ENCODE measurements at places on chromosomes 6 and 20. TPM values are rescaled to one million over a fixed set of nuclear protein-coding genes. Genes with fewer than 3 reads are reported as not detected.
A peak's percentile ranks its signal among the peaks of the same experiment; 100 is the strongest.

ZNF334 gene
- not detected for total RNA-seq

- H3K27ac ChIP-seq: no peak overlapping the region
- no peak for DNase-seq
- H3K27me3 ChIP-seq: no peaks in the 10 kb centered on the region
- H3K4me1 ChIP-seq: no peaks in the 10 kb centered on the region
- no peaks in the 10 kb centered on the region for H3K36me3 ChIP-seq
Observed at GRCh38 chr6:145277358-145278086, 457.8 kb downstream of the EPM2A start.

DNA sequence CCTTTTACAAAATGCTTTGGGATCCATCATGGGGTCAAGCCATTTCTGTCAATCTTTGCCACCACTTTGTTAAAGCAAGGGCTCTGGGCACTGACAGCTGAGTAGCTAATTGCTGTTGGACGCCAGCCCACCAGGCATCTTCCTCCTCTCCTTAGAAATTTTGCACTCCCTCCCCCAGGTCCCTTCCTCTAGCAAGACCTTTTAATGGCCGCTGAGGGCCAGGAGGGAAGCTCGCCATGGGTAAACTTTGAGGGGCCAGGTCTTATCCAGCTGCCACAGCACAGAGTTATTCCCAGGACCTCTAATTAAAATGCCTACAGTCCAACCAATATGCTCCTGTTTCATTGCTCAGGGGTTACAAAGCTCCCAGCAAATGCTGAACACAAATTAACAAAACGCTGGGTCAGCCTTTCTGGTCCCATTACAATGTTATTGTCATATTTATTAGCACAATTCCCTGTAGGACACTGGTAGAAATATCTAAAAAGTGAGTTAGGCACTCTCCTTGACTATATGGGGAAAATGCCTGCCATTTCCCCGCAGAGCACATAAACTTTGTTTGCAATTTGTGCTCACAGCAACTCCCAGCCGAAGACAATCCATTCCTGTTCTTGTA, 16.8 kb downstream of the SCML4 start:
- H3K27ac ChIP-seq: no peak overlapping the region
- no peaks in the 10 kb centered on the region for H3K36me3 ChIP-seq
- no peak for DNase-seq

- H3K36me3 ChIP-seq: no peaks in the 10 kb centered on the region
- no peak overlapping the region for H3K27ac ChIP-seq
- H3K4me1 ChIP-seq: no peaks in the 10 kb centered on the region
- no peak overlapping the region for H3K4me3 ChIP-seq
- no peaks in the 10 kb centered on the region for H3K27me3 ChIP-seq
- DNase-seq: no peak
Observed at GRCh38 chr20:22402550-22402949, 181.8 kb downstream of the FOXA2 start.

- no peaks in the 10 kb centered on the region for H3K36me3 ChIP-seq
- no peak for DNase-seq
- no peak overlapping the region for H3K4me3 ChIP-seq
- no peak overlapping the region for H3K27ac ChIP-seq
- no peaks in the 10 kb centered on the region for H3K27me3 ChIP-seq
Observed at GRCh38 chr20:61086031-61086430, 166.0 kb upstream of the CDH4 start.

DNA sequence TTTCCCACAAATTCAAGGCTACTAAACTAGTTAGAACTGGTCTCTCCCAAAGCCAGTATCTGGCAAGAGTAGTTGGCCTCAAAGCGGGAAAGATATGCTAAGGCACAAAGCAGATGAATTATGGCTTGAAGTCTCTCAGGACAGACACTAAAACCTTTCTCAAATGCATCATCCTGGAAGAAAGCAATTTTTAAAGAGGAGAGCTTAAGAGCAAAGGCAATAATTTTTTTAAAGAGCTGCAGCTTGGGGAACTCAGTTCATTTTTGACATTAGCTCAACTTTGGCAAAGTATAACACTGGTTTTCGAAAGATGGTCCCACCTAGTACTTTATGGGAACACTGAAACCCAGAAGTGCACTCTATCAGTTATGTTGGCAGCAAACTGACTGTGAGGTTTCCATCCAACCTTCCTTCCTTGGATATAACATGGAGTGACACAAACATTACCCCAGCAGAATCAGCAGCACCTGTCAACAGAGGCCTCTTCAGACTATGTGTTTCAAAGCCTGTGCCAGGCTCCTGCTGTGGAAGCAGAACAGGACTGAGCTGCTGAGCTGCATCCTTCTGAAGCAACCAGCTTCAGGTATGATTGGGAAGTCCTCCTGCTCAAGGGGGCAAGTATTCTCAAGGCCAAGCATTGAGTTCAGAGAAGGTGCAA, 852.3 kb upstream of the HS3ST5 start:
- H3K4me3 ChIP-seq: no peak overlapping the region
- H3K4me1 ChIP-seq: no peaks in the 10 kb centered on the region
- no peaks in the 10 kb centered on the region for H3K36me3 ChIP-seq
- no peaks in the 10 kb centered on the region for H3K27me3 ChIP-seq

SPEF1 gene
- total RNA-seq: not detected

- DNase-seq: no peak
- H3K4me1 ChIP-seq: no peaks in the 10 kb centered on the region
- peak overlapping the region; percentile 6 for H3K27ac ChIP-seq
- H3K36me3 ChIP-seq: no peaks in the 10 kb centered on the region
- H3K27me3 ChIP-seq: no peaks in the 10 kb centered on the region
- H3K4me3 ChIP-seq: no peak overlapping the region
Observed at GRCh38 chr6:71349395-71349794, 60.8 kb downstream of the OGFRL1 start.

DNA sequence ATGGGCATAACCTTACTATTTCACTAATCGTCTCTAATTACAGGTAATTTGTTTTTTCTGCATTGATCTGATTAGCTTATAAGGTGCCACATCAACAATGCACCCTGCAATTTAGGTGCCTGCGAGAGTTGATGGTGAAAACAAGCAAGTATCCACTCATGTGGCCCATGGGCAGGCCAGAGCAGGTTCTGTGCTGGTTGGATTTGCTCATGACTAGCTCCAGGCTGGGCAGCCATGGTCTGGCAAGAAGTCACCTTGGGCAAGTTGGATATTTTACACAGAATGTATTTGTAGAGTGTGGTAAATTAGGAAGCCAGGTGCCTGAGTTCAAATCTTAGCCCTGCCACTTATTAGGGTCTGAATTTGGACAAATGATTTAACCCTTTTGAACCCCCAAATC, 25.3 kb downstream of the RAB44 start:
- H3K4me1 ChIP-seq: no peaks in the 10 kb centered on the region
- no peak for DNase-seq
- H3K4me3 ChIP-seq: no peak overlapping the region
- H3K27me3 ChIP-seq: no peaks in the 10 kb centered on the region

GRCh38 chr6:95364016-95364604, 213.2 kb upstream of the MANEA start:
- DNase-seq: no peak
- H3K27ac ChIP-seq: no peak overlapping the region
- no peaks in the 10 kb centered on the region for H3K36me3 ChIP-seq
- H3K27me3 ChIP-seq: no peaks in the 10 kb centered on the region
- H3K4me1 ChIP-seq: no peaks in the 10 kb centered on the region
- H3K4me3 ChIP-seq: no peak overlapping the region

DNA sequence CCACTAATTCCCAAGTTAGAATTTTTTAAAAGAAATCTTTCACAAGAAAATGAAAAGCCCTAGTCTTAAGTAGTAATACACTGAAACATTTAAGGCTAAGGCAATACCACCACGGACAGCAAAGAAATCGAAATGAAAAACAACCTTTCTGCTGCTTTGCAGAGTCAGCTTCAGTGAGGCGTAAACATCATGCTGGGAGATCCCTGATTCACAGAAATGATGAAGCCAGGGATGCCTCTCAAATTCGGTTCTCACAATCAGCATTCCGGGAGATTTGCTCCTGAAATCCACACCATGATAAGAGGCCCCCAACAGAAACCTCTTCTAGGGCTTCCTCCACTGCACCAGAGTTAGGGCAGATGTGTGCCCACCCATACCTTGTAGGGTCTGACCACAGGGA, 18.6 kb downstream of the RRBP1 start:
- no peaks in the 10 kb centered on the region for H3K27me3 ChIP-seq
- peaks cover 9% of the 10 kb centered on the region for H3K4me1 ChIP-seq
- H3K36me3 ChIP-seq: peaks cover 10% of the 10 kb centered on the region
- peak; percentile 49 for DNase-seq
- H3K27ac ChIP-seq: peak overlapping the region; percentile 24
- no peak overlapping the region for H3K4me3 ChIP-seq

IP6K3 gene
- total RNA-seq: not detected

DNA sequence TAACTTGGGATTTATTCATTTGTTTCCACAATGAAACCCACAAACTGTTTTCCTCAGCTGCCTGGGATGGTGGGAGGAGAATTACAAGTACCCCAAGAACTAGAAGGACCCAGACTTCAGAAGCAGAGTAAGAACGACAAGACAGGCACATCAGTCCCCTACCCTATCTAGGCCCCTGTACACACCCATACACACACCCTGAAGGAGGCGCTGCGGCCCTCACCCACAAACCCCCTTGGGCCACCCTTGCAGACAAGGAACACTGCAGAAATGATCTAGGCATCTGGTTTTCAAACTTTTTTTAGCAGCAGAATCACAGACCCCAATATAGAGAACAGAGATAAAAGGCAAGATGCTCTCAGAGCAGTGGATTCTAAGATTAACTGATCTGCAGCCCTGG, 55.0 kb downstream of the TRERF1 start:
- no peak overlapping the region for H3K4me3 ChIP-seq
- H3K36me3 ChIP-seq: no peaks in the 10 kb centered on the region
- no peak overlapping the region for H3K27ac ChIP-seq
- no peaks in the 10 kb centered on the region for H3K4me1 ChIP-seq
- H3K27me3 ChIP-seq: no peaks in the 10 kb centered on the region

GRCh38 chr20:2485661-2486060, 15.1 kb upstream of the SNRPB start:
- no peak overlapping the region for H3K27ac ChIP-seq
- H3K36me3 ChIP-seq: peaks cover 66% of the 10 kb centered on the region
- H3K4me3 ChIP-seq: no peak overlapping the region

BANF2 gene
- not detected for total RNA-seq

DNA sequence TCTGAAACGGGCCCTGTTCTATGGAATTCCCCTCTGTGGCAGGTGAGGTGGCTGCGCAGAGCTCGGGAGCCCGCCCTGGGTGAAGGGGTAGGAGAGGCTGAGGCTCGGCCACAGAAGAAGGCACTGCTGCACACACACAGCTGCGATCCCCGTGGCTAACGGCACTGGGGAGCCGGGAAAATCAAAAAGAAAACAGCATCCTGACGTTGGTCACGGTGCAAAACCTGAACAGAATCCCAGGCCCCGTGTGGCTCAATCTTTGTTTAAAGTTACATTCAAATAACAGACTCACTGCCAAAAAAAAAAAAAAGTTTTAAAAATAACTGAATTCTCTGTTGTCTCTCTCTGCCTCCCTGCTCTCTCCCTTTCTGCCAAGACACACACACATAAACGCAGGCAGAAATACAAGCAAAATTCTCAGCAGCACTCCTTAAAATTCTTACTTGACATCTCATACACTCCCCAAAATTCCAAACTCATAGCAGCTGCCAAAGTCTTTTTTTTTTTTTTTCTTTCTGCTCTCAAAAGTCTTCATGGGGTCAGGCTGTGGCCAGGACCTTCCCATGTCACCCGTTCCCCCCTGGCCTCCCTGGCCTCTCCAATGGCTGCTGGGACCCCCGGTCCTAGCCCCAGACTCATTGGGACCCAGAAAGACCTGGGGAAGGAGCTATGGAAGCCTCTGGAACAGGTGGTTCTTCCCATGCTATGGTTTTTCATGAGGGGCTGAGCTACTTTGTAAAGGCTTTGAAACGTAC, 248.8 kb downstream of the TTLL2 start:
- no peaks in the 10 kb centered on the region for H3K27me3 ChIP-seq
- H3K36me3 ChIP-seq: no peaks in the 10 kb centered on the region
- peak overlapping the region; percentile 41 for H3K4me3 ChIP-seq
- no peak for DNase-seq
- H3K4me1 ChIP-seq: peaks cover 20% of the 10 kb centered on the region

- H3K36me3 ChIP-seq: no peaks in the 10 kb centered on the region
- no peak for DNase-seq
- H3K27ac ChIP-seq: no peak overlapping the region
- peaks cover 53% of the 10 kb centered on the region for H3K27me3 ChIP-seq
Observed at GRCh38 chr20:63177785-63178445, 38.0 kb downstream of the YTHDF1 start.

DNA sequence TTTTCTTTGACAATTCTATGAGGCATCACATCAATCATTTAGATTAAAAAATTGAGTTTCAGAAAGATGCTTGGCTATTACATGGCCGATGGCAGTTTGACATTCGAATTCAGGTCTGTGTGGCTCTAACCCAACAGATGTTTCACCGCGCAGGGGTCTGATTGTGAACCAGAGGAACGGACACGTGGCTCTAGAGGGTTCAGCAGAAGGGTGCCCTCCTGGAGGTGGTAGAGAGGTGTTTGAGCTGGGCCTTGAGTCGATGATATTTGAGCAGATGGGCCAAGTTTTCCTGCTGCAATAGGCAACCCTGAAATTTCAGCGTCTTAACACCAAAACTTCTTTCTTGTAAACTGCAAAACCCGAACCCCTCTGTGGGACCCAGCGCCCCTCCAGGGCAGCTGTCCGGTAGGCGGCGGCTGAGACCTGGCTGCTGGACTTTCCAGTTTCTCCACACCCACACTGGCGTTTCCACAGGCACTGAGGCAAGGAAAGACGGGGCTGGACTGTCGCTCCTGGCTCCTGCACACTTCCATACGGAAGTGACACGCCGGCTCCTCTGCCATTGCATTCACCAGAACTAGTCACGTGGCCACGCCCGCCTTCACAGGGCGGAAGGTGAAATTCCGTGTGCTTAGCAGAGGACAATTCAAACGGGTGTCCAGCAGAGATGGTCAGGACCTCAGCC, 11.3 kb upstream of the AFDN start:
- no peak for DNase-seq
- no peak overlapping the region for H3K4me3 ChIP-seq
- no peaks in the 10 kb centered on the region for H3K4me1 ChIP-seq
- H3K27me3 ChIP-seq: no peaks in the 10 kb centered on the region
- no peaks in the 10 kb centered on the region for H3K36me3 ChIP-seq

PKIB gene
- total RNA-seq: not detected

DNA sequence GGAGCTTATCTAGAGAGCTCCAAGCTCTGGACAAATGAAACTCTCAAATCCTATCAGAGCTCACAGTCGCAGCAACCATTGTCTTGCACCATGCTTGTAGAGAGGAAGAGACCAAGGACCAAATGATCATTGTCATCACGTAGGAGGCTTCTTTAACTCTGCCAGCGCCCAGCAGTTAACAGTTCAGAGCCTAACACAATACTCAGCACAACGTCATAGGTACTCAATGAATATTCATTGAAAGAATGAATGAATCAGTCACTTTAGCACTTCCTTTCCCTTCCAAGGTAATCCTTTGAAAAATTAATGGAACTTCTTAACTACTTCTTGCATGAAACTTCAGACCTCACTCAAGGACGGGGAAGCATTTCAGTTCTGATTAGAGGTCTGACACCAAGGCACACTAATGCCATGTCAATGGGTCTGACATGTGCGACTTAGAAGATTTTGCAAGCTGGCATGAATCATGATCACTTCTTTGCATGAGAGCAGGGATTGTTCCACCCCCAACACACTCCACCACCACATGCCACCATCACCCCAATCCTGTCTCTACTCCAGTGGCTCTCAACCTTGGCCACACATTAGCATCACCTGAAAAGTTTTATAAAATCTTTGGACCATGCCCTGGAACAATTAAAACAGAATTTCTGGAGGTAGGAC, 45.1 kb downstream of the KHDC1L start:
- no peak overlapping the region for H3K4me3 ChIP-seq
- no peaks in the 10 kb centered on the region for H3K4me1 ChIP-seq
- no peaks in the 10 kb centered on the region for H3K27me3 ChIP-seq
- no peak for DNase-seq
- no peak overlapping the region for H3K27ac ChIP-seq
- H3K36me3 ChIP-seq: no peaks in the 10 kb centered on the region

- no peaks in the 10 kb centered on the region for H3K27me3 ChIP-seq
- no peak overlapping the region for H3K27ac ChIP-seq
- no peak for DNase-seq
- no peak overlapping the region for H3K4me3 ChIP-seq
Observed at GRCh38 chr6:127854009-127854408, 46.8 kb downstream of the THEMIS start.
